ENCODE measurements at places on chromosomes 2 and 18. TPM values are rescaled to one million over a fixed set of nuclear protein-coding genes. Genes with fewer than 3 reads are reported as not detected.

- DNase-seq, result no peak
Measured at GRCh38 chr2:33579227-33579626, 19.9 kb downstream of the FAM98A start.

- no peak for DNase-seq
Measured at GRCh38 chr2:182330451-182331305, 96.2 kb downstream of the PDE1A start.

DNA sequence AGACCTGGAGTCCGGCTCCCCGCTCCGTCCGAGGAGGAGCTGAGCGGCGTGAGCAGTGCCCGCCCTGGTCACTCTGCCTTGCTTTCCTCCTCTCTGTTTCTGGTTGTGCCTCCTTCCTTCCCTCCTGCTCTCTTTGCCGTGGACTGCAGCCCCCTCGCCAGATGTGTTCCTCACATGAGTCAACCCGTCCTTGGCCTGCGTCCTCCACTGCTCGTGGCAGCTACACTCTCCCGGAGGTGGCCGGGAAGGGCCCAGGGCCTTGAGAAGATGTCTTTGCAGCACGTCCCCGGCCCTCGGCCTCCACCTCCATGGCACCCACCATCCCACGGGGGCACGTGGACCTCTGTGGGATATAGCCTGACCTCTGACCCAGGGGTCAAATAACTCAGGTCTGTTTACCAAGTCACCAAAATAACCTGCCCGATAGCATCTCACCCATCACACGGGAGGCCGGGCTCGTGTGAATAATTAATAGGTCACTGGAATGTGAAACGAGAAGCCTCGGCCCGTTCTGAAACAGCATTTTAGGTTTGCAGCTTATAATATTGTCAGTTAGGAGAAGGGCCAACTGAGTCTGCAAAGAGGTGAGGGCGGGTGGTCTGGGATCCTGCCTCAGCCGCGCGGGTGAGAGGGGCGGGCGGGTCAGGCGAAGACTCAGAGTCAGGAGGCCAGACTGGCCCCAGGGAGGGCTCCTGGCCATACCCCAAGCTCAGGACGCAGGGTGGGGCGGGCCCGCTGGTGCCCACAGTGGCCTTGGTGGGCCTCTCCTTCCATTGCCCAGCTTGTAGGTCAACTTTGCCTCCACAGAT, 42.6 kb downstream of the NFATC1 start:
- DNase-seq, result no peak

GRCh38 chr18:32072321-32072720, 19.4 kb upstream of the RNF138 start:
- no peak for DNase-seq

- no peak for DNase-seq
Measured at GRCh38 chr2:196172951-196173350, 1.6 kb upstream of the STK17B start.

DNA sequence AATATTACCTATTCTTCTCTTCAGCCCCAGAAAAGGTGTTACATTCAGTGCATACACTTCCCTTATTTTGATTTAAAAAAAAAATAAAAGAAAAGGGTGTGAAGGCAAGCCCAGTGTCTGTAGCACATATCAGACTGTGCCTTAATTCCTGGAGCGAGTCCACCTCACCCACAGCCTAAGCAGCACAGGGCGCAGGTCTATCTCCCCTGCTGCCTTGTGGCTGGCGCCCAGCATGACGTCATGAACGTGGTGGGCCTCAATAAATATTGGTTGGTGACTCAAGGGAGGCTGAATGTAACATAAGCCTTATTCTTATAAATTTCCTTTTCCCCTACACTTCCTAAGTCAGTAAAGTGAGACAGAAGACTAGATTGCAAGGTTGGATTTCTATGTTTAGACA, 26.4 kb downstream of the ST3GAL5 start:
- DNase-seq, result no peak

DNA sequence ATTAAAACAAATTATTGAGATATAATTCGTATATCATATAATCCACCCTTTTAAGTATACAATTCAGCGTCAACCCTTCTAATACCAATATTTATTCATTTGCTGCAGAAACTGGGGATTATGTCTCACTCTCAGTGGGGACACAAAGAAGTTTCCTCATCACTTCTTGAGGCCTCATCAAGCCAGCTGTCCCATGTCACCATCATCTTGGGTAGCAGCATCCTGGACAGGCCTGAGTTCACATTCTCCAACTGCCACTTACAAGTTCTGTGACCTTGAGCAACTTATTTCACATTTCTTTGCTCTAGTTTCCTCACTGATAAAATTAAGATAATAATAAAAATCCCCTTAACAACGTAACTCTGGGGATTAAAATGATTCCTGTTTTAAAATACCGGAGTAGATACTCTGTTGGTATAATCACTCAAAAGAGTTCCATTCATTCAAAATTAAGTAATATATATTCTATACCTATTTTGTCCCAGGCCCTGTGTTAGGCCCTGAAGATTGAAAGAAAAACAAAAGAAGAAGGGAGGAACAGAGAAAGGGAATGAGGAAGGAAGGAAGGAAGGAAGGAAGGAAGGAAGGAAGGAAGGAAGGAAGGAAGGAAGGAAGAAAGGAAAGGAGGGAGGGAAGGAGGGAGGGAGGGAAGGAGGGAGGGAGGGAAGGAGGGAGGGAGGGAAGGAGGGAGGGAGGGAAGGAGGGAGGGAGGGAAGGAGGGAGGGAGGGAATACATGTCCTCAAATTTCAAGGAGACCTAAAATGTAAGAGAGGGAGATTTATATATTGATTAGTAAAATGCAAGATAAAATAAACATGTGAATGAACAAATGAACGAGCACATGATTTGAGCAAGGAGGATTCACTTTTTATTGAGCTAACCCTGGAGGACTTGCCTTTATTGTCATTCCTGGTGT, 42.4 kb downstream of the NCKAP5 start:
- no peak for DNase-seq

DNA sequence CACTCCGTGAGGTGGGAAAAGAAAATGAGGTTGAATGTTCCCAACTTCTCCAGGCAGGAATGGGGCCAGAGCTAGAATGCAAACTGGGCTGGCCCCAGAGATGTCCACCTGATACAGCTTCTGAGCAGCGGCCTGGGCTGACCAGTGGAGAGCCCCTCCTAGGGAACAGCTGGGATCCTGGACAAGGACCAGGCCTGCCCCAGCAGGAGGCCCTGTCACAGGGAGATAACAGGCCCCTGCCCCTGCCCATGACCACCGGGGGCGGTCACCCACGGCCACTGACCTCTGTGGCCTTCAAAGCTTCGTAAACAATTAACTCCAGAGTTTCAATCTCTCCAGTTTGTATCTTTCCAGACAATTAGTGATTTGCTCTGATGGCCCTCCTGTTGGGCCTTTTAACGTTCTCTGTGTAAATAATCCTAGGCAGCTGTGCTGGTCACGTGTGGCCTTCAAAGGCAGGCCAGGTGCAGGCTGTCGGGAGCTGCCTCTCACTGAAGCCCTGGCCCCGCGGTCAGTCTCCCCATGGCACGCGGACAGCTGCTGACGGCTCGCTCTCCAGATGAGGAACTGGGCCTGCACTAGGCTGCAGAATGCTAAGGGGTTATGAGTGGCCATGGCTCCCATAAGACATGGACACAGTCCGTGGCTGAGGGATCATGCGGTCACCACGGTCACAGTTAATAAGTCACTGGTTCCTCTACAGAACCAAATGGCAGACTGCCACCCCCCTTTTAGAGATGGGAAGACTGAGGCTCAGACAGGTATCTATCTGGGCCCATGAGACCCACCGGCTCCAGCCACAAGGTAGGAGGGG, 9.2 kb downstream of the HS6ST1 start:
- DNase-seq, result peak; percentile 57

DNA sequence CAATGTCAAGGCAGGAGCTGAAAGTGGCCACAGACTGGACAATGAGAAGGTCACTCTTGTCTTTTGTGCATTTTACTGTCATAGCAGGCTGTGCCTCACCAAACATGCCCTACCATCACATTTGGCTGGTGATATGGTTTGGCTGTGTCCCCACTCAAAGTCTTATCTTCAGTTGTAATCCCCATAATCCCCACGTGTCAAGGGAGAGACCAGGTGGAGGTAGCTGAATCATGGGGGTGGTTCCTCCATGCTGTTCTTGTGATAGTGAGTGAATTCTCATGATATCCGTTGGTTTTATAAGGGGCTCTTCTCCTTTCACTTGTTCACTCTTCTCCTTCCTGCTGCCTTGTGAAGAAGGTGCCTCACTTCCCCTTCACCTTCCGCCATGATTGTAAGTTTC, 49.6 kb upstream of the STPG4 start:
- DNase-seq, result no peak

- DNase-seq, result no peak
Measured at GRCh38 chr2:70923378-70924015, 12.2 kb upstream of the ATP6V1B1 start.

DNA sequence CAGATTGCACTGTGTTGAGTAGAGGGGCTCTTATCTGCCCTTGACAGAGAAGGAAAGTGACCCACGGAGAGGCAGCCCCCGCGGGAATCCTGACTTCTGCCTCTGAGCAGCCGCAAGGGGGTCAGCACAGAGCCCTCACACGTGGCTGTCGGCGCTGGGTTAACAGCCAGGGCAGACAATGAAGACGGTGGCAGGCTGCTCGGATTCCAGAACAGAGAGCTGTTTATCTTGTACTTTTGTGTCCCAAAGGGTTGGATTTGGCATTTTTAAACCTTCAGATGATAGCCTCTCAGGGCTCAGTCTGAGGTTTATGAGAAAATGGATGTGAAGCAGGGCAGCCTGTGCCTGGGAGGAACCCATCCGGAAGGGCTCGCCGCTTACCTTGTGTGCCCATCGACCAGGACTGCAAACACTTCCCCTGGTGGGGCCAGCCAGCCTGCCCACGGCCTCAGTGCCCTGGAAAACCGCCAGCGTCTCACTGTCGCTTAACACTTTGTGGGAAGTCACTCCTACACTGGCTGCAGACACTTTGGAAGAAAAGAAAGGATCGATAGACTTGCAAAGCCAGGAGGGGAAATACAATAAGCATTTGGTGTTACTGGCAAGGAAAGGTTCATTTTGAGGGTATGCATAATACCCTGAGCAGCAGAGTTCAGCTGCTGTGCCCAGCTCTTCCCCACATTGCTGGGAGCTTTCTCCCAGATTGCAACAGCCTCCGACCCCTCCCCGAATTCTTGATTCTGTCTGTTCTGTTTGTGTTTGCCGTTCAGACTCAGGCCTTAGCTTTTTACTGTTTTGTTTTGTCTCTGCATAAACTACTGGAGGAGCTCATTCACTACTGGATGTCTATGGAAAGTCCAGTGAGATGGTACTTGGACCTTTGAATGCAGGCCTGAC, 325.3 kb upstream of the MYT1L start:
- DNase-seq, result no peak

- DNase-seq, result no peak
Measured at GRCh38 chr2:127591221-127591923, 54.6 kb upstream of the GPR17 start.

GRCh38 chr2:126616606-126617069, 39.3 kb upstream of the GYPC start:
- no peak for DNase-seq

MAP3K19 gene
- total RNA-seq, result not detected

C2orf92 gene
- total RNA-seq, result 5.0 TPM

AGFG1 gene
- total RNA-seq, result 83.3 TPM
